ENCODE measurements at places on chromosomes 4 and X. TPM values are rescaled to one million over a fixed set of nuclear protein-coding genes. Genes with fewer than 3 reads are reported as not detected.

The ADGRG4 gene
- not detected for polyA plus RNA-seq

The ATOH1 gene
- not detected for polyA plus RNA-seq

The ADRA2C gene
- 14.2 TPM for polyA plus RNA-seq

The ATP11C gene
- 35.3 TPM for polyA plus RNA-seq

The NDP gene
- polyA plus RNA-seq: 3.3 TPM

The IL2 gene
- not detected for polyA plus RNA-seq

The SLITRK2 gene
- polyA plus RNA-seq: 1.3 TPM
